Mesenchymal stem cell (in vitro differentiated cells and primary cell): ENCODE measurements at places on chromosomes 1 and 21.

DNA sequence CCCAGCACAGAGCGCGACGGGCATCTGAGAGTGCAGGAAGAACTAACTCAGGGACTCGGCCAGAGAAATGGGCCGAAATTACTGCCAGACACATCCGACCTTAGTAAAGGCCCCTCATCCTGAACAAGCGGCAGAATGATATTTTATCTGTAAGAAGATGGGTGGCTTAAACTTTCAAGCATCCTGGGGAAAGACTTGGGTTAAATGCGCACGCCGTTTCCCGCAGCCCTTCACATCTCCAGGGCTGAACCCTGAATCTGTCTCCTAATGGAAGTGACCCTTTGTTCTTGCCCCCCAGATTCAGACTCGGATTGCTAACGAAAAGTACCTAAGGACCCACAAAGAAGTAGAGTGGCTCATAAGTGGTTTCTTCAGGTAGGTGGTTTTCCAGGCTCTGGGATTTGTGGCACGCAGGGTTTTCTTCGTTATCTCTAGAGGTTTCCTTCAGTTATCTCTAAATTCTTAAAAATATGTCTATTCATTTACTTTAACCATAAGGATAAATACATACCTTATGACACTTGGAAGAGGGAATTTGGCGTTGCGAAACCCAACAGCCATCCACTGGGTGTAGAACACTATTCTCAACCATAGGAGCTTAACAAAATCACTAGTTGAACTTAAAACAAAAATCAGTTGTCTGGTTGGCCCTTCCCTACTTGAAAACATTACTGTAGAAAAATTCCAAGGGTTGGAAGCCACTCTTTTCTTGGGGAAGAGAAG is 627 bp downstream of the RIIAD1 start:
- DNase-seq = no peak

GRCh38 chr1:151545542-151545941 is 5.4 kb downstream of the TUFT1 start:
- DNase-seq = peak; percentile 26

GRCh38 chr1:98304888-98305287 is 356.6 kb upstream of the SNX7 start:
- DNase-seq = no peak

GRCh38 chr1:76294482-76295194 is 220.1 kb downstream of the ST6GALNAC3 start:
- no peak for DNase-seq

DNA sequence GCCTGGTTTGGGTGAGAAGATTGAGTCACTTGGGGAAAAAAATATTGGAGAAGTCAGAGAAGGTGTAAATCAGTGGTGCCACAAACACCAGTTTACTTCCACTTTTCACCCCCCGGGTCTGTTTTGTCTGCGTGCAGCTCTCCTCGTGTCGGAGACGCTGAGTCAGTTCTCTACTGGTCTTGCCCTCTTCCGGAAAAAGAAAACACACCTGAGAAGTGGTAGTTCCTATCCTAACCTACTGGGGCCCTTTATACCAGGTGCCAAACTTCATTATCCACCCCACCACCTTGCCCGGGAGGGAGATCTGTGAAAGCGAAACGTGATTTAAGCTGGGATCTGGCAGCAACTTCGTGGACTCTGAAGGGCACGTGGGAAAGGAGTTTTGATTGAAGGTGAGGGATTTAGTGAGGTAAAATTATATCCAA is 855 bp upstream of the IVNS1ABP start:
- peak; percentile 55 for DNase-seq

DNA sequence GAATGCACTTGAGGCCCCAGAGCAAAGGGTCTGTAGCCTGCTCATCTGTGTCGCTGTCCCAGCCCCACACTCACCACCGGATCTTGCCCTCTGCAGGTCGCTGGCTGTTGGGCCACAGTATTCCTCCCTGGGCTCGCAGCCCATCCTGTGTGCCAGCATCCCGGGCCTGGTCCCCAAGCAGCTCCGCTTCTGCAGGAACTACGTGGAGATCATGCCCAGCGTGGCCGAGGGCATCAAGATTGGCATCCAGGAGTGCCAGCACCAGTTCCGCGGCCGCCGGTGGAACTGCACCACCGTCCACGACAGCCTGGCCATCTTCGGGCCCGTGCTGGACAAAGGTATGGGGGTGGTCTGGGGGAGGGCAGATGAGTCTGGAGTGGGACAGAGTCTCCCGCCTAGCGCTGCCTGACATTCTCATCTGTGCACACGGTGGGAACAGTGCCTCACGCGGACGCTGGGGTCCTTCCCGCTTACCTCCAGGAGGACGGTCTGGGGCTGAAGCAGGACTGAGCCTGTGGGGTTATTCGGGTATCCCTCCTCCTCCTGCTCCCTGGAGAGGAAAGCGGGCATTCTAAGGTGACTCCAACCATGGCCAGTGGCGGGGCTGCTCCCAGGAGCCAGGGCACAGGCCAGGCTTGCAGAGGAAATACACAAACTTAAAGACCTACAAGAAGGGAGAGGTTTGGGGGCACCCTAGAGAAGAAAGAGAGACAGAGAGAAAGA is 15.9 kb downstream of the WNT3A start:
- DNase-seq = no peak

DNA sequence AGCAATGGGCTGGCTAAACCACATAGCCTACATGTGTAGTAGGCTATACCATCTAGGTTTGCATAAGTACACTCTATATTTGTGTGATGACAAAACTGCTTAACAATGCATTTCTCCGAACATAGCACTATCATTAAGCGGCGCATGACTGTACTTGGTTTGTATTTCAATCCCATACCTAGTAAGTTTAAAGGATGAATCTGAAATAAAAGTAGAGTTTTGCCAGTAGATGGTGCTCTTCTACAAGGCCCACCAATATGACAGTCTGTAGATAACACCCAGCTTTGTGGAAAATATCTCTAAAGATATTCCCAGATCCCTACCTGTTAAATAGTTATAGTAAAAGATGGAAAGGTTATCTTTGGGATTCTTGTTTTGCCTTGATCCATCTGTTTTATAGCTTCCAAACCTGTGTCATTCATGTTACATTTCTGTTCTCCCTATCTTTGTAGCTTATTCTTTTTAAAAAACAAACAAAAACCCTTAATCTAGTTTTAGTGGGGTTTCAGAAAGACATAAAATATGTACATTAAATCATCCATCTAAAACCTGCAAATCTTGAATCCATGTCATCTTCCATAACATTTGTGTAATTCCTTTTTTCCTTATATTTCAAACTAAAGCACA is 33.9 kb upstream of the ASPM start:
- DNase-seq = peak; percentile 66
